ENCODE measurements at places on chromosomes 7 and 10. TPM values are rescaled to one million over a fixed set of nuclear protein-coding genes. Genes with fewer than 3 reads are reported as not detected.

LOXL4 gene
- total RNA-seq, result 82.6 TPM

ZNF804B gene
- total RNA-seq, result not detected

GHRHR gene
- total RNA-seq, result not detected

FAM25G gene
- total RNA-seq, result not detected

HOXA1 gene
- total RNA-seq, result 0.12 TPM

KLHDC10 gene
- total RNA-seq, result 24.8 TPM

PAPOLB gene
- 0.19 TPM for total RNA-seq
